Nephron progenitor cell (in vitro differentiated cells): ENCODE measurements at places on chromosomes 2 and 18.

GRCh38 chr2:3558205-3559014 lies at the start of gene RNASEH1:
RNASEH1 (minus strand) TSS chr2:3558333; CDS start chr2:3558260, 73 bp downstream.
- DNase-seq, result peak; percentile 99

GRCh38 chr2:133936096-133936495 lies 317.8 kb upstream of the MGAT5 start:
- no peak for DNase-seq

DNA sequence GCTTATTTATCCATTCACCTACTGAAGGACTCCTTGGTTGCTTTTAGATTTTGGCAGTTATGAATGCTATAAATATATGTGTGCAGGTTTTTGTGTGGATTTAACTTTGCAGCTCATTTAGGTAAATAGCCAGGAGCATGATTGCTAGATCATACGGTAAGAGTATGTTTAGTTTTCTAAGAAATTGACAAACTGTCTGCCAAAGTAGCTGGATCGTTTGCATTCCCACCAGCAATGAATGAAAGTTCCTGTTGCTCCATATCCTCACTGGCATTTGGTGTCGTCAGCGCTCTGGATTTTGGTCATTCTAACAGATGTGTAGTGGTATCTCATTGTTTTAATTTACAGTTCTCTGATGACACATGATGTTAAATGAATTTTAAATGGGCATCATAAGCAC lies 8.7 kb upstream of the DIPK1C start:
- DNase-seq, result no peak

DNA sequence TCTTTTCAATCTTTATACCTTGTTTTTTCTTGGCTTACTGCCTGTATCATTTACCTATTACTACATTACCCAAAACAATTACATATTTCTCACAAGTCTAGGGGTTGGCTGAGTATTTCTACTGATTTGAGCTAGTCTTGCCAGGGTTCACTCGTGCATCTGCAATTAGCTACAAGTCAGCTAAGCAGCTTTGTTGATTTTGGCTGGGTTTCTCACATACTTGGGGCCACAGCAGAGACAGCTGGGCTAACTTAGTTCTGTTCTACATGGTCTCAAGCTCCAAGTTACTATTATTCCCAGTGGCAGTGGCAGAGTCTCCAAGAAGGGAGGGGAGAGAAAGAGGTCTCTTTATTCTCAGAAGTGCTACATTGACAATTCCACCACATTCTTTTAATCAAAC lies 54.7 kb upstream of the SP5 start:
- no peak for DNase-seq

DNA sequence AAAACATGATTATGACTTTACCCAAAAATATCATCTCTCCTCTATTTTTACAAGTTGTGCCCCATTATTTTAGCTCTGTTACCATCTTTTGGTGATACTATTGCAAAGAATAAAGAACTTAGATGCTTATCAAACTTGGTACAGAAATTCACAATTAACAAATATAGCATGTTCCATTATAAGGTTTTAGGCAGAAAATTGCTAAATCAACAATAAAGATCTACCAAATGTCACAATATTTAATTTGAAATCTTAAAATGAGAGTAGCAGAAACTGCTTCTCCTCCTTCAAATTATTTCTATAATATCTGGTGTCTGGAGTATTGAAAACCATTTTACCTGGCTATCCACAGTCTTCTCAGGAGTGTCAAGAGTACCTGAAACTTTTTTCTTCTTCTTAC lies 8.7 kb downstream of the NIFK start:
- no peak for DNase-seq

GRCh38 chr2:237043866-237044265 lies 41.8 kb upstream of the COPS8 start:
- no peak for DNase-seq

GRCh38 chr2:241505781-241506201 lies 2.6 kb downstream of the STK25 start:
- DNase-seq, result no peak

GRCh38 chr2:131475831-131476230 lies at the start of gene TUBA3D:
TUBA3D (plus strand) TSS chr2:131476119; CDS start chr2:131476200, 81 bp downstream.
- no peak for DNase-seq

- no peak for DNase-seq
Measured at GRCh38 chr2:204265681-204266181, 279.5 kb upstream of the PARD3B start.

DNA sequence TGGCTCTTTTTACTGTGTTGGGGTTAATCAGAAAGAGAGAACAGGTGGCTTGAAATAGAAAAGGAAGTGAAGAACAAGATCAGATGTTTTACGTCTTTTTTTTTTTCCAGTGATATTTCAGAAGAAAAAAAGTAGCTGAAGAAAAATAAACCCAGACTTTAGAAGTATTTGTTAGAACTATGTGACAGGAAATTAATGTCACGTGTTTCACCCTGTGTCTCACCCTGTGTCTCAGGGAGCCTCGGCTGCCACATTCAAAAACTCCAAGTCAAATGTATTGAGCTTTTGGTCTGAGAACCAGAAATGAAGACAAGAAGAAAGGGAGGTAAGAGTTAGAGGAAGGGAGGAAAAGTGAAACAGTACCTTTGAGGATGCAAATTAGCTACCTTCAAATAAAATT lies 38.0 kb downstream of the AKAIN1 start:
- no peak for DNase-seq

GRCh38 chr2:24183366-24184069 lies 8.7 kb downstream of the FAM228A start:
- DNase-seq, result no peak

GRCh38 chr18:63120620-63121019 lies 198.9 kb downstream of the BCL2 start:
- no peak for DNase-seq

DNA sequence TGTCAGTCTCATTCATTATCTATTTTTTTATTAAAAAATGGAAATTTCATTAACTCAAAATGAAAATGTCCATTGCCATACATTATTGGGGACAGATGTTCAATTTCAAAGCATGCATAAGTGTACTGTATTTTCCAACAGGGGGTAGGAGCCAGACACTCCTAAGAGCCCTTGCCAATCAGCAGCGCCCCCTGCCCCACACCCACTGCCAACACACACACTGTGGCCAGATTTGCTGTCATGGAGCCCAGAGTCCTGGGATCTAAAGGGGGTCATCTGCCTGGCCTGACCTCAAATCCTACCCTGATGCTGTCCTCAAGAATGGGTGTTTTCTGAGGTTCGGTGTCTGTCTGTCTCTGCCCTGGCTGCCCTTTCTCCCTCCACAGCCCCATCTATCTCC lies 162.2 kb upstream of the TWIST2 start:
- no peak for DNase-seq

DNA sequence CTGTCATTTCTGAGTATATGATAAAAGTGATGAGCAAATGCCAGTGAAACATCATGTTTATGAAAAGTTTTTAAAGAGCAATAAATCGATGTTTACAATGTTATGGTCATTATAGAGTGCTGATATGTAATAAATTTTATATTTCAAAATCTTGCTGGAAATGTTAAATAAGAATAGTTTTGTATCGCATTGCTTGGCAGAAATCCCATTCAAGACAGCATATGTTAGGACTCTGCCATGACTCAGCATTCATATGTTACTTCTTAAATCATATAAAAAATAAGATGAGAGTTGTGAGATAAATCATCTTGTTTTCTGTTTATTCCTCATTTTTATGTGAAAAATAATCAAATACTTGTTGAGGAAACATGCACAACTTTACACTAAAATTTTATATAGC lies 949.9 kb upstream of the NRXN1 start:
- no peak for DNase-seq

- DNase-seq, result no peak
Measured at GRCh38 chr2:119352357-119352756, 14.3 kb downstream of the C2orf76 start.

- DNase-seq, result no peak
Measured at GRCh38 chr2:19100570-19100969, 257.9 kb downstream of the OSR1 start.

DNA sequence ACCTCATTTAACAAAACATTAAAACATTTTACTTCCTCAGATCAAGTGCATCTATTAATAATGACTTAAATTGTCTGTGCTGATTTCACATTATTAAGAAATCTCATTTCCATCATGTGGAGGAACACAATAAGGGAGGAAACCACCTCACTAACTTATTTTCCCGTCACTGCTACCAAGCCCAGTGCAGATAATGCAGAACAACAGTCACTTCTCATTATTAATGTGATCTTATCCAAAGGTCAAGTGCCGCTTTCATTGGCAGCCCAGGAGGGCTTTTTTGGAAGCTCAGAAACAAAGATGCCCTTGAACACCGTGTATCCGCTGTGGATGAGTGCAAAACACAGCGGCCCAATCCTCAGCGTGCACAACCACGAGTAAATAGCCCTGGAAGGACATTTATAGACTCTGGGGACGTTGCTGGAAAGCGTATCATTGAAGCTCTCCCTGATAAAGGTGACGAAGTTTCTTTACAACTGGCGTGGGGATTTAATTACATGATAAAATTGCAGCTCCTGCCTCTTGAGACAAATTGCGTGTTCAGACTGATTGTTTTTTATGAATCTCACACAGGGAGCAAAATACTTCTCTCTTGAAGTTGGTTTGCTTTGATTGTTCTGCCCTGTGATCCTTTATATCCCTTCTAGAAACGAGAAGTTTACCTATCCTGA lies 13.2 kb downstream of the ASB18 start:
- DNase-seq, result no peak

GRCh38 chr18:9066817-9067306 lies 35.6 kb upstream of the NDUFV2 start:
- DNase-seq, result no peak

GRCh38 chr2:237715459-237715947 lies 83.1 kb upstream of the RBM44 start:
- no peak for DNase-seq

- DNase-seq, result no peak
Measured at GRCh38 chr18:33571998-33572787, 5.8 kb upstream of the ASXL3 start.

GRCh38 chr18:57523171-57523956 lies 63.1 kb downstream of the FECH start:
- DNase-seq, result no peak

GRCh38 chr18:52451256-52451655 lies 111.3 kb downstream of the DCC start:
- no peak for DNase-seq

- DNase-seq, result no peak
Measured at GRCh38 chr2:17799301-17800120, 16.7 kb upstream of the MSGN1 start.

- no peak for DNase-seq
Measured at GRCh38 chr18:21454725-21455124, 145.8 kb downstream of the ESCO1 start.

DNA sequence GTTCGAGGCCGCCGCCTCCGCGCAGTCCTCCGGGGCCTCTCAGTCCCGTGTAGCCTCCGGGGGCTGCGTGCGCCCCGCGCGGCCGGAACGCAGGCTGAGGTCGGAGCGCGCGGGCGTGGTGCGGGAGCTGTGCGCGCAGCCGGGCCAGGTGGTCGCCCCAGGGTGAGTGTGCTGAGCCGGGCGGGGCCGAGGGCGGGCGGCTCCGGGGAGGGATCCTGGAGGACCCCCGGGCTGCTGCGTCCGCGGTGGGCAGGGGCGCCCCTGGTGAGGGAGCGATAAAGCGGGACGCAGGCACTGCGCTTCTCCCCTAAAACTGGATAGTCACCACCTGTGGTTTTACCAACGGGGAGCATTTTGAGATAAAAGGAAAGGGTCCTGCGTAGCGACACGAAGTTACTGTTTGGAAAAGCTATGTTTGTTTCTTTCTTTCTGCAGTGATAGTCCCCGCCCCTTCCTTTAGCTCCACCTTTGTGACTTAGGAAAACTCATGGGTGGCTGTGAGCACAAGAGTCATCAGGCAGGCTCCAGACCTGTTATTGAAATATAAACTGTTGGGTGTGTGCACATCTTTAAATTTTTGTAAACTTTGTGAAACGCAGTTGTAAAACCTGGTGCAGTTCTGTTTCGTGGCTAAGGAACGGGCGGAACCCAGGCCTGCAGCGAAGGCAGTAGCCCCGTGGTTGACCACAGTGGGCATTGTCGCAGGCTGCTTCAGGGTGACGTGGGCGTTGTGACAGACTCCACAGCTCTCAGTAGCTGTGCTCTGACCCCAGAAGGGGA lies 687 bp downstream of the CTDP1 start:
- DNase-seq, result peak; percentile 59

DNA sequence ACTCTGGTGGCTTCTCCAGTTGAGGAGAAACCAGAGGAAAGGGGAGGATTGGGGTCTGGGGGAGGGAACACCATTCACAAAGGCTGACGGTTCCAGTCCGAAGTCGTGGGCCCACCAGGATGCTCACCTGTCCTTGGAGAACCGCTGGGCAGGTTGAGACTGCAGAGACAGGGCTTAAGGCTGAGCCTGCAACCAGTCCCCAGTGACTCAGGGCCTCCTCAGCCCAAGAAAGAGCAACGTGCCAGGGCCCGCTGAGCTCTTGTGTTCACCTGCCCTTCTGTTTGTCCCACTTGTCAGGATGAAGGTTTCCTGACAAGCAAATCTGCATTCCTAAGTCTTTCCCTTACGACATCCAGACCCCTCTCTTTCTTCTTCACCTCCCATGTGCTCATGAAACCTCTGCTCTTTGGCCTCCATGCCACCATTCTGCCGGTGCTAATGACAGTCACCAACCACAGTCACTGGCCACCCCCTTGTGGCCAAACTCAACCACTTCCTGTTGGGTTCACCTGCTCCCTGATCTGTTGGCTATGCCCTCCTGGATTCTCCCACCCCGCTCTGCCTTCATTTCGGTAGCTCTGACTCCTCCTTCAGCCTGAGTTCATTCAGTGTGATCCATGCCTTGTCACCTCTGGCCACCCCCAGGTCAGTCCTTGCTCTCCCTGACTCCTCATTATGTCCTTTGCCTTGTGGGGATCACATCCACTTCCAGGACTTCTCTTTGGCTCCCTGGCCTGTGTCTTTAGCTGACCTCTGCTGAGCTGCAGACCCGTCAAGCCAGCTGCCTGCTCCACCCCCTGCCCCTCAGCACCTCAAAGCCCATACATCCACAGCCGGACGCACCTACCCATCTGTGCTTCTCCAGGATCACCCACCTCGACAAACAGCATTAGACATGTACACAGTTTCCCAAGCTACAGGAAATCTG lies 17.6 kb downstream of the EMX1 start:
- no peak for DNase-seq

- no peak for DNase-seq
Measured at GRCh38 chr2:99032786-99033185, 96.8 kb upstream of the CRACDL start.

DNA sequence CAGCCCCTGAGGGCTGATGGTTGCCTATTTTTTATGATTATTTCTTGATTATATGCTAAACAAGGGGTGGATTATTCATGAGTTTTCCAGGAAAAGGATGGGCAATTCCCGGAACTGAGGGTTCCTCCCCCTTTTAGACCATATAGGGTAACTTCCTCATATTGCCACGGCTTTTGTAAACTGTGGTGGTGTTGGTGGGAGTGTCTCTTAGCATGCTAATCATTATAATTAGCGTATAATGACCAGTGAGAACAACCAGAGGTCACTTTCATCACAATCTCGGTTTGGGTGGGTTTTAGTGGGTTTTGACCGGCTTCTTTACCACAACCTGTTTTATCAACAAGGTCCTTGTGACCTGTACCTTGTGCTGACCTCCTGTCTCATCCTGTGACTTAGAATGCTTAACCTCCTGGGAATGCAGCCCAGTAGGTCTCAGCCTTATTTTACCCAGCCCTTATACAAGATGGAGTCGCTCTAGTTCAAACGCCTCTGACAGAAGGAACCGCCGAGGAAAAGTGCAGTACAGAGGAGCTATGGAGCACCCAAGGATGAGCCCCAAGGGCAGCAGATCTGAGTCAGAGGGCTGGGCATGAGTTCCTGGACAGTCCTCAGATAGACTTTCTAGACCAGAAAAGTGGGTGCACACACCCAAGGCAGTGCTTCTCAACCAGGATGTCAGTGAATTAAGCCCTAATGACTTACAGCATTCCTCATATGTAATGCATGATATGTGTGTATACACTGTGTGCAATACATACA lies 37.1 kb upstream of the ASAP2 start:
- no peak for DNase-seq
